ENCODE measurements at places on chromosomes 2 and 18.

GRCh38 chr2:241153616-241154015 is 3.3 kb downstream of the PPP1R7 start:
- DNase-seq, result no peak

DNA sequence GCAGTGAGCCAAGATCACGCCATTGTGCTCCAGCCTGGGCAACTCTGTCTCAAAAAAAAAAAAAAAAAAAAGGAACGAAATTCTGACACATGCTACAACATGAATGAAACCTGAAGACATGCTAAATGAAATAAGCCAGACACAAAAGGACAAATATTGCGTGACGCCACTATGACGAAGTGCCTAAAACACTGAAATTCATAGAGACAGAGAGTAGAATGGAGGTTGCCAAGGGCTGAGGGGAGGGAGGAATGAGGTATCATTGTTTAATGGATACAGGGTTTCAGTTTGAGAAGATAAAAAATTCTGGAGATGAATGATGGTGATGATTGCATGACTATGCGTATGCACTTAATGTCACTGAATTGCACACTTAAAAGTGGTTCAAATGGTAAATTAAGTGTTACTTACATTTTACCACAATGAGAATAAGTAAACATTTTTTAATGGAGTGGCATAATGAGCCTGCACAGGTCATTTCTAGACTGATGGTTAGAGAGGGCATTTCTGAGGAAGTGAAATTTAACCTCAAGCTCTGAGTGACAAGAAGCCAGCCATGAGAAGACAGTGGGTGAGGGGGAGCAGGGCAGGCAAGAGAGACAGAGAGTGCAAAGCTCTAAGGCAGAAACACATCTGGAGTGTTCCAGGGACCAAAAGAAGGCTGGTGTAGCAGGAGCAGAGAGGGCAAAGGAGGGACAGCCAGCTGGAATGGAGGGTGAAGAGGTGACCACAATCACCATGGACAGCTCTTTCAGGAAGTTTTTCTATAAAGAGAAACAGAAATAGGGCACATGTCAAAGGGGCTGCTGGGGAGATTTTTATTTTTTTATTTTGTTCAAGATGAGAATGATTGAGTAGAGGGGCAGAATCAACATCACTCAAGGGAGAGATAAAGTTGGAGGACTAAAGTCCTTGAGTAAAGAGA is 20.6 kb upstream of the EXOC6B start:
- no peak for DNase-seq

GRCh38 chr2:8694737-8695136 is 12.9 kb downstream of the ID2 start:
- no peak for DNase-seq

GRCh38 chr18:64699081-64699480 is 550.2 kb upstream of the LINC00305 start:
- no peak for DNase-seq

DNA sequence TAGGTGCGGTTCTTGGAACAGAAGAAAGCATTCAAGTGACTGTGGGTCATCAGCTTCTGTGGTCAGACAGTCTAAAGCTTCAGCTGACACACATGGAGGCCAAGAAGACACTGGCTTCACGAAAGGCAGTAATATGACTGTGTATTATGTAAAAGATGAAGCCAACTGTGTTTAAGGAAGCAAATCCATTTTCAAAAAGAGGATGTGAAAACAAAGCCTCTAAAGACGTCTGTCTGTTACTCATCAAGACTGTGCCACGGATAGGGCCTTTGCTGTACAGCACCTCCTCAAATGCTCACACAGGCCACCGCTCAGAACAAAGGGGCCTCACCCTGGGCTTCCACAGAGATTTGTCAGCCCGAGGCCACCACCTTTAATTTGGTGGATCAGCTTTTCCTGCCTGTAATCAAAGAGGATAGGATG is 21.1 kb upstream of the TMEM163 start:
- DNase-seq, result no peak

DNA sequence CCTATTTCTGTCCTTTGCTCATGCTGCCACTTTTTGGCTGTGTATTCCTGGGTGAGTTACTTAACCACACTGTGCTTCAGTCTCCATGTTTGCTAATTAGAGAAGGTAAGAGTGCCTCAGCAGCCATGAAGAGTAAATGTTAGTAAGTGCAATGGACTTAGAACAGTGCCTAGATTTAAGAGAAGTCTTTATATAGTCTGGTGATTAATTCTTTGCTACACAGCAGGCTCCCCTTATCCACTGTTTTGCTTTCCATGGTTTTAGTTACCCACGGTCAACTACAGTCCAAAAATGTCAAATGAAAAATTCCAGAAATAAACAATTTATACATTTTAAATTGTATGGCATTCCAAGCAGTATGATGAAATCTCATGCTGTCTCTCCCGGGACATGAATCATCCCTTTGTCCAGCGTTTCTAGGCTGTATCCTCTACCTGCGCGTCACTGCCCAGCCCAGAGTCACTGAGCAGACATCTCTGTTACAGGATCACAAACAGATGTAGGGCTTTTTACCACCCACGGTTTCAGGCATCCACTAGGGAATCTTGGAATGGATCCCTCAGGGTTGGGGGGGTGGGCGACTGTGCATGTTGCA is 91.0 kb downstream of the CTIF start:
- no peak for DNase-seq

DNA sequence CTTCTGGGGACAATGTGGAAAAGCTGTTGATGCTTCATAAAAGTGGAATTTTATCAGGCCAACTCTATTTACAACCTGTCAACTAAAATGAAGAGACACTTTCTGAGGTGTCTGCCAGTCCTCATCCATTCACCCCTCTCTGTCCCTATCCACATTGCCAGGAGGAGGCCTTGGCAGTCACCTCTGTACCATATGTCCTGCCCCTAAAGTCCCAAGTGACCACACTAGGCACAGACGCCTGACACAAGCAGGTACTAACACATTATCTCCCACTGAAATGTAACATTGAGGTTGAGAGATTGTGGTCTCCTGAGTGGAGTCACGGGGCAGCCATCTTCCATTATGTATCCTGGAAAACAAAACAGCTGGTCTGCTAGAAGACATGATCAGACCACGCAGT is 71.4 kb downstream of the OSBPL1A start:
- no peak for DNase-seq

DNA sequence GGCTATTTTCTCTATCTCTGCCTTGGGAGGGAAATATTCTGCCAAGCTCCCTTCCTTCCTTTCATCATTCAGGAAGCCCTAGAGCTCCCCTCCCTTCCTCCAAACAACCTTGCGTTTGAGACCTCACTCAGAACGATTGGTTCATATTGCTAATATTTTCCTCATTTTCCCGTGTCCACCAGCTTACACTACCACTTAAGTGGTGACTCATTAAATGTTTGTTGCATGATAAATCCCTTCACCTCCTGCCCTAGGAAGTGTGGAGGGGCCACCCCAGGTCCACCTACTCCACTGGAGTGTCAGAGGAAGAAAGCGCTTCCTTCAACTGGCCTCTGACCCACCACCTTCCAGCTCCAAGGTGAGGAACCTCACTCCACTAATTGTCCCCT is 2.3 kb upstream of the LPIN2 start:
- DNase-seq, result no peak

All from D721Med (cell line).